ENCODE measurements at places on chromosomes 11 and 22. TPM values are rescaled to one million over a fixed set of nuclear protein-coding genes. Genes with fewer than 3 reads are reported as not detected.
A peak's percentile ranks its signal among the peaks of the same experiment; 100 is the strongest.

- no peaks in the 10 kb centered on the region for H3K27me3 ChIP-seq
- no peak overlapping the region for H3K27ac ChIP-seq
- no peak for DNase-seq
- H3K4me3 ChIP-seq: no peak overlapping the region
Measured at GRCh38 chr11:103202048-103202651, 92.9 kb downstream of the DYNC2H1 start.

- no peaks in the 10 kb centered on the region for H3K4me1 ChIP-seq
- no peaks in the 10 kb centered on the region for H3K27me3 ChIP-seq
- no peak for DNase-seq
- H3K27ac ChIP-seq: no peak overlapping the region
- H3K4me3 ChIP-seq: no peak overlapping the region
Measured at GRCh38 chr11:42315267-42315666, 855.8 kb upstream of the LRRC4C start.

DNA sequence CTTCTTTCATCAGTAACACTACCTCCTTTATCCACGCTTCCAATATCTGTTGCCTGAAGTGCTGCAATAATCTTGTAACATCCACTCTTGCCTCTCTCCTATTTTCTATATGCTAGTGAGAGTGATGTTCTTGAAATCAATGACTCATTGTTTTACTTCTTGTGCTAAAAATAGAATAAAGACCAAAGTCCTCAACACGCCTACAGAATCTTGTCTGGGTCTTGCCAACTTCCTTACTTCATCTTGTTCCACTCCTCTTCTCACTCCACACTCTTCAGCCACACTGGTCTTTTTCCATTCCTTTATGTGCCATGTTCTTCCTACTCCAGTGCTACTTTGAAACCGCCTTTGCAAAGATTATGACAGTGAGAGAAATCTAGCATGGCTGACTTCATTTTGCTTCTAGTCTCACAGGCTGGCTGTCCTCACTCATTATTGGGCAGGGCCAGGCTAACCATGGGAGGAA, 136.4 kb downstream of the CCDC81 start:
- no peaks in the 10 kb centered on the region for H3K36me3 ChIP-seq
- no peak for DNase-seq
- no peaks in the 10 kb centered on the region for H3K27me3 ChIP-seq
- no peak overlapping the region for H3K4me3 ChIP-seq
- no peaks in the 10 kb centered on the region for H3K4me1 ChIP-seq
- H3K27ac ChIP-seq: no peak overlapping the region

- peaks cover 80% of the 10 kb centered on the region for H3K4me1 ChIP-seq
- H3K4me3 ChIP-seq: peak overlapping the region; percentile 91
Measured at GRCh38 chr22:17775781-17776465, 1.7 kb upstream of the BID start.

GRCh38 chr22:37581504-37581903, 1.6 kb upstream of the LGALS2 start:
- no peaks in the 10 kb centered on the region for H3K36me3 ChIP-seq
- peaks cover 4% of the 10 kb centered on the region for H3K27me3 ChIP-seq
- no peak for DNase-seq
- H3K4me1 ChIP-seq: peaks cover 7% of the 10 kb centered on the region

DNA sequence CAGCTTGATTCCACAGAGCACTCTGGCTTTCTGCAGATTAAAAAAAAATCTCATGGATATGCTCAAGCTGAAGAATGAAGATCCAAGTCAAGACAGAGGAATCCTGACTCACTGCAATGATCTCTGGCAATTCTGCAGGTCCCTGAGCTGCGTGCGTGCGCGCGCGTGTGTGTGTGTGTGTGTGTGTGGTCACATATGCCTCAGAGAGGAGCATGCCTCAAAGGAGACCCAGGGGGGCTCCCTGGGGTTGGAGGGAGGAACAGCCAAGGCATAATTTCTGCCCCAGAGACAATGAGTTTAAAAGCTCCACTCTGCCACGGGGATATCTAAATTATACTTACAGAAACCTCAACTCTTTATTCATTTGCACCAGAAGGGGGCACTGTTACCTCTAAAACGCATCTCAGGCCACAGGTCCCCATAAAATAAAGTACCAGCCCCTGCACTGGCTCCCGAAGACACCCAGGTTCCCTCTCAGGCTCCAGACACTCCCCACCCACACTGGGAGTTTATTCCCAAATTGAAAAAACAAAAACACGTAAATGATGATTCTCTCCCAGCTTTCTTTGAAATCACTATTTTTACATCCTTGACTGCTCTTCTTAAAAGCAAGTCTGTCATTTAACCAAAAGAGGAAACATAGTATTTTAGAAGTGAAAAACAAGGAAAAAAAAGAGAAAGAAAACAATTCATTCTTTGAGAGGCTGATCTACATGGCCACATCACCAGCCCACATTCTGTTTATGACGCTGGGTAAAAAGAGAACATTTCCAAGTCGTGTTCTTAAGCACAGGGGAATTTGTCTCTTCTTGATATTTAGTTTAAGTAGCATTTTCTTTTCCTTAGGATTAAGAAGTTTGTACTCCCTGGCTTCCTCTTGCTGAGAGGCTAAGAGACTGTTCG, 401.0 kb downstream of the LARGE1 start:
- H3K4me3 ChIP-seq: no peak overlapping the region
- no peaks in the 10 kb centered on the region for H3K27me3 ChIP-seq
- H3K4me1 ChIP-seq: no peaks in the 10 kb centered on the region

OR4X1 gene
- total RNA-seq: not detected

SSTR3 gene
- total RNA-seq: 7.9 TPM
